ENCODE measurements at places on chromosomes 3 and 15. TPM values are rescaled to one million over a fixed set of nuclear protein-coding genes. Genes with fewer than 3 reads are reported as not detected.

The HESX1 gene
- total RNA-seq, result 0.89 TPM

The MME gene
- total RNA-seq, result 296 TPM

The APOD gene
- 6,445 TPM for total RNA-seq

The SSUH2 gene
- total RNA-seq, result 0.53 TPM

The PPARG gene
- 37.8 TPM for total RNA-seq

The ITGB5 gene
- total RNA-seq, result 138 TPM

The VGLL3 gene
- 130 TPM for total RNA-seq

The MLF1 gene
- total RNA-seq, result 21.1 TPM

The HDDC3 gene
- total RNA-seq, result 12.7 TPM

The EEFSEC gene
- total RNA-seq, result 14.8 TPM

The MASP1 gene
- 6.3 TPM for total RNA-seq

The ADCY5 gene
- 16.8 TPM for total RNA-seq

The C2CD4A gene
- not detected for total RNA-seq

The ATP13A4 gene
- total RNA-seq, result 1.2 TPM

The NLGN1 gene
- 26.0 TPM for total RNA-seq

The GOLGA8K gene
- total RNA-seq, result 6.2 TPM

The RCCD1 gene
- 12.4 TPM for total RNA-seq

The CFAP100 gene
- total RNA-seq, result 1.5 TPM

The CCR9 gene
- 0.31 TPM for total RNA-seq

The SH2D7 gene
- not detected for total RNA-seq

The DNAH12 gene
- total RNA-seq, result 0.80 TPM

The FBXW12 gene
- total RNA-seq, result 0.27 TPM

The TMEM41A gene
- 15.1 TPM for total RNA-seq

The GABRB3 gene
- total RNA-seq, result 4.5 TPM

The GP5 gene
- 0.09 TPM for total RNA-seq

The OIP5 gene
- total RNA-seq, result 0.40 TPM

The ILDR1 gene
- not detected for total RNA-seq

The TYRO3 gene
- total RNA-seq, result 36.9 TPM

The SLC25A20 gene
- 12.2 TPM for total RNA-seq

The ERICH6 gene
- 0.49 TPM for total RNA-seq

The SYNM gene
- total RNA-seq, result 33.7 TPM

The MORC1 gene
- not detected for total RNA-seq

The SUCNR1 gene
- total RNA-seq, result 2.5 TPM

All from sciatic nerve (tissue), 2 donors.